Foreskin keratinocyte (primary cell): ENCODE measurements at places on chromosomes 1 and 21. TPM values are rescaled to one million over a fixed set of nuclear protein-coding genes. Genes with fewer than 3 reads are reported as not detected.

REN gene
- total RNA-seq, result not detected in 2 replicates

BRDT gene
- not detected in 2 replicates for total RNA-seq

PER3 gene
- total RNA-seq, result 6.9 and 9.9 TPM in 2 replicates

HSPB7 gene
- total RNA-seq, result not detected in 2 replicates

NBL1 gene
- 93.4 and 105 TPM in 2 replicates for total RNA-seq

PRDX6 gene
- 162 and 163 TPM in 2 replicates for total RNA-seq

OPRD1 gene
- total RNA-seq, result not detected in 2 replicates

KRTAP10-12 gene
- total RNA-seq, result not detected in 2 replicates

MAP3K21 gene
- total RNA-seq, result 8.3 and 10.2 TPM in 2 replicates

SPATA1 gene
- total RNA-seq, result 0.51 and 0.56 TPM in 2 replicates

GAS5 gene
- 361 and 387 TPM in 2 replicates for total RNA-seq

CALML6 gene
- 0.10 TPM in 1 of 2 replicates, not detected in the other for total RNA-seq

TRIM58 gene
- not detected in 2 replicates for total RNA-seq

CENPF gene
- 53.0 and 70.7 TPM in 2 replicates for total RNA-seq

MYBPH gene
- not detected in 2 replicates for total RNA-seq

KRTAP13-3 gene
- total RNA-seq, result not detected in 2 replicates

PEAR1 gene
- total RNA-seq, result 6.6 and 7.3 TPM in 2 replicates

STIL gene
- total RNA-seq, result 21.1 and 23.0 TPM in 2 replicates

ZNF683 gene
- not detected in 2 replicates for total RNA-seq

SMPDL3B gene
- 0.42 and 0.48 TPM in 2 replicates for total RNA-seq

GNG4 gene
- 0.21 and 0.31 TPM in 2 replicates for total RNA-seq

BLACAT1 gene
- 1.7 and 2.4 TPM in 2 replicates for total RNA-seq

FMO2 gene
- total RNA-seq, result not detected in 2 replicates

PLEKHN1 gene
- total RNA-seq, result 3.0 and 4.6 TPM in 2 replicates

MTARC1 gene
- total RNA-seq, result 2.1 and 6.6 TPM in 2 replicates

GUCA2B gene
- not detected in 2 replicates for total RNA-seq

WNT4 gene
- total RNA-seq, result 0.21 and 0.24 TPM in 2 replicates

HLX gene
- not detected in 2 replicates for total RNA-seq

AP4B1 gene
- 13.7 and 14.7 TPM in 2 replicates for total RNA-seq

UBL4B gene
- total RNA-seq, result not detected in 2 replicates

APCS gene
- not detected in 2 replicates for total RNA-seq

HTR1D gene
- total RNA-seq, result 0.14 and 0.24 TPM in 2 replicates

TIAM1 gene
- 13.1 and 14.6 TPM in 2 replicates for total RNA-seq

GNAT2 gene
- total RNA-seq, result not detected in 2 replicates

CFHR1 gene
- total RNA-seq, result not detected in 2 replicates

NEGR1 gene
- total RNA-seq, result 0.51 and 0.53 TPM in 2 replicates

ZMYND12 gene
- 0.46 and 0.54 TPM in 2 replicates for total RNA-seq

PTGFRN gene
- 171 and 183 TPM in 2 replicates for total RNA-seq

ILDR2 gene
- total RNA-seq, result not detected in 2 replicates

VAV3 gene
- total RNA-seq, result 9.7 and 10.3 TPM in 2 replicates

PLA2G2C gene
- not detected in 2 replicates for total RNA-seq

SLC44A3 gene
- total RNA-seq, result 2.0 and 2.1 TPM in 2 replicates

FCGR2B gene
- total RNA-seq, result not detected in 2 replicates
